ENCODE measurements at places on chromosomes 1 and 21.

- DNase-seq, result peak; percentile 57
Measured at GRCh38 chr1:157512036-157512969, 40.0 kb downstream of the FCRL5 start.

DNA sequence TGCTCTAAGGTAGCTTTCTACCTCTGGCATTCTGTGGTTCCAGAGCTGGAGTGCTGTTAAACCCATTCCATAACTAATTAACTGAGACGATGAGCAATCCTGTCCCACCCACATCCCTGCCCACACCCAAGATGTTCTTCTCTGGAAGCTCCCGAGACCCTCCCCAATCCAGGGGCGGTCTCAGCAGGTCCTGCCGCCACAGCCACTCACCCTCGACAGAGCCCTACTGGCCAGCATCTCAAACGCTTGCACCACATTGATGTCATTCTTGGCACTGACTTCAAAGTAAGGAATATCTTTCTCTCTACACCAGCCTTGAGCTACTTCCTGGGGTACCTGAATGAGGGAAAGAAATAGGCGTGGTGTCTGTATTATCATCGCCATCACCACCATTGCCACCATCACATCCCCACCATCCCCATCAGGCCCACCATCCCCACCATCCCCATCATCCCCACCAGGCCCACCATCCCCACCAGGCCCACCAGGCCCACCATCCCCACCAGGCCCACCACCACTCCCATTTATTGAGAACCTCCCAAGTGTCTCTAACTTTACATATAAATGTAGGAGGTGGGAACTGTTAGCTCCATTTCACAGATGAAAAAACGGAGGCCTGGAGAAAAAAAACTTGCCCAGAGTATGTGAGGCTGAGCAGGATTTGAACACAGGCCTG, 17.7 kb downstream of the RAB7B start:
- no peak for DNase-seq

DNA sequence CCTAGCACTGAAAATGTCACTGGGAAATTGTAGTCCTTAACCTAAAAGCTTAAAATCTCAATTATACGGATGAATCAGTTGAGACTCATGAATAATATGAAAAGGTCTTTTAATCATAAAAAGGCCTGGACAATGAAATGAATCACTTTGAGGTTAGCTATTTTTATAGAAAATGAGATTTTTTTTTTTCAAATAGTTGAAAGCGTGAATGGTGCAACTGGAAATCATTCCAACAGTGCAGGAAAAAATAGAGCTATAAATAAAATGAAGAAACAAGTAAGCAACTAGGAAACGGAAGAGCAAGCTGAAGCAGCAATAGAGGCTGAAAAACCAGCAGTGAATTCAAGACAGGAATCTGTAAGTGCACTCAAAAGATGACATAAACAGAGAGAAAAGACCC, 142.9 kb downstream of the BACH1 start:
- DNase-seq, result no peak

DNA sequence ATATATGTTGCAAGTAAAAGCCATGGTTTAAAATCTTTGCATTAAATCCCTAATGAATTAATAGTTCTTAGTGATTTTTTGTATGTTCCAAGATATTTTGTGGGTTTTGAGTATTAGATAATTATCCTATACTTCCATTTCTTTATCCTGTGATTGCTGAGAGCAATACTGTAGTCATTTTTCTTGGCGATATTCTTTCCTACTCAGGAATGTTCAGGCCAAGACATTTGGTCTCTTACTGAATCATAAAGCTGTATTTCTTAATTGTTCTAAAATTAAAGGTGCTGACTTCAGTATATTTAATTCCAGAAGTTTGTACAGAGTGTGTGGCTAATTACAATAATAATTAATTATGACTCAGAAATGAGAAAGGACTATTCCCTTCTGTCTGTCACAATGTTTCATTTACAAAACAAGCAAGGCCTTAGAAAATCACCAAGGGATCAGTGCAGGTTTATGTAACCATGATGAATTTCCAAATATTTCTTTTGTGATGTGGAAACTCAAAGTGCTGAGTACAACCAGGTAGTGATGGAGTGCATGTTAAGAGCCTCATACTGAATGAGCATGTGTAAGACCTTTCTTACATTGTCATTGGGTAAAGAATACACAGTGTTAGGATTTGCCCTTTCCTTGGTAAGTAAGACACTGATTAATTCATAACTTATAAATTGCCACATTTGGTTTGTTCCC, 161.2 kb downstream of the HMCN1 start:
- no peak for DNase-seq

DNA sequence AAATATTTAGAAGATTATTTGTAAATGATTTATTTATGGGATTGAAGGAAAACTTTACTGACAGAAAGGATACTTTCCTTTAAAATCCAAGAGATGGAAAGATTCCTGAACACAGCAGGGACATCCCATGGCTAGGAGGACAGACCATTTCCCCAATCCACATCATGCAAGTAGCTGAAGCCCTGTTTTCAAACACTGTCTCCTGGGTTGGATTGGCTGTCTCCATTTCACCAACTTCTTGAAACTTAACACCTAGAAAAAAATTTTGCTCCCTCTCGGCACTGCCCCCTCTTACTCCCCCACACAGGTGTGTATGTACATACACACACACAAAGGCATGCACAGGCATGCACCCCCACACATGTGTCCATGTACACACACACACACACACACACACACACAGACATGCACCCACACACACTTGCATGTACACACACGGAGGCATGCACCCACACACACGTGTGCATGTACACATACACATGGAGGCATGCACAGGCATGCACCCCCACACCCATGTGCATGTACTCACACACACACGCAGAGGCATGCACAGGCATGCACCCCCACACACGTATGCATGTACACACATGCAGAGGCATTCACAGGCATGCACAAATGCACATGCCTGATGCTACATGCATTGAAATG, 320.0 kb downstream of the CHRM3 start:
- DNase-seq, result no peak

DNA sequence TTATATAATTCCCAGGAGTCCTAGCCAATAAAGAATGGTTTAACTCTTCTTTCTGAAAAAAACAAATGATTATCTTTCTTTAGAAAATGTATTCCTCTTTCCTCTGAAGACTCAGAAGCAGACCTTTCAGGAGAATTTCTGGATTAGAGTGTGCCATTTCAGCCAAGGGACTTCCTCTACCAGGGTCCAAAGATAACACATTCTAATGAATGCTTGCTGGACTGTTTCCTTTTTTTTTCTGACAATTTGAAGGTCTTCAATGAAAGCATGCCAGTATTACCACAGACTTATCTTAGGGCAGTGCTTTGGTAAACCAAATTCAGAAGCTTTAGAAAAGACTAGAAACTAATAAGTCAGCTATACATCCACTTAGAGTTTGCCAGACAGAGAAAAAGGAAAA, 80.5 kb downstream of the RERE start:
- no peak for DNase-seq

- no peak for DNase-seq
Measured at GRCh38 chr1:86750530-86750929, 46.2 kb downstream of the SH3GLB1 start.

- DNase-seq, result no peak
Measured at GRCh38 chr1:205210756-205211168, 740 bp downstream of the DSTYK start.

GRCh38 chr1:214310010-214310409, 29.1 kb downstream of the SMYD2 start:
- DNase-seq, result no peak

GRCh38 chr1:110872745-110873720, at the start of gene CD53:
CD53 (plus strand) TSS chr1:110873148; CDS start chr1:110891409, 18,261 bp downstream.
- peak; percentile 56 for DNase-seq

DNA sequence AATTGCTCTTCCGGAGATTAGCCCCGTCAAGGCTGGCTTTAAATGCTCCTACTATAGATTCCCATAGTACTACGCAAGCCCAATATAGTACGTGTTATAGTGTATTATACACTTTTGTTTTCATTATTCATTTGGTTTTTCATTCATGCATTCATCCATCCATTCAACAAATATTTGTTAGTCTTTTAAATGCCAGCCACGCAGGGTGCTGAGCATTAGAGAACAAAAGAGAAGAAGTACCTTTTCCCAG, 513 bp upstream of the RAB3GAP2 start:
- no peak for DNase-seq

- no peak for DNase-seq
Measured at GRCh38 chr1:46410156-46411009, 16.3 kb downstream of the FAAH start.

GRCh38 chr1:107991371-107992066, 26.5 kb upstream of the VAV3 start:
- no peak for DNase-seq

DNA sequence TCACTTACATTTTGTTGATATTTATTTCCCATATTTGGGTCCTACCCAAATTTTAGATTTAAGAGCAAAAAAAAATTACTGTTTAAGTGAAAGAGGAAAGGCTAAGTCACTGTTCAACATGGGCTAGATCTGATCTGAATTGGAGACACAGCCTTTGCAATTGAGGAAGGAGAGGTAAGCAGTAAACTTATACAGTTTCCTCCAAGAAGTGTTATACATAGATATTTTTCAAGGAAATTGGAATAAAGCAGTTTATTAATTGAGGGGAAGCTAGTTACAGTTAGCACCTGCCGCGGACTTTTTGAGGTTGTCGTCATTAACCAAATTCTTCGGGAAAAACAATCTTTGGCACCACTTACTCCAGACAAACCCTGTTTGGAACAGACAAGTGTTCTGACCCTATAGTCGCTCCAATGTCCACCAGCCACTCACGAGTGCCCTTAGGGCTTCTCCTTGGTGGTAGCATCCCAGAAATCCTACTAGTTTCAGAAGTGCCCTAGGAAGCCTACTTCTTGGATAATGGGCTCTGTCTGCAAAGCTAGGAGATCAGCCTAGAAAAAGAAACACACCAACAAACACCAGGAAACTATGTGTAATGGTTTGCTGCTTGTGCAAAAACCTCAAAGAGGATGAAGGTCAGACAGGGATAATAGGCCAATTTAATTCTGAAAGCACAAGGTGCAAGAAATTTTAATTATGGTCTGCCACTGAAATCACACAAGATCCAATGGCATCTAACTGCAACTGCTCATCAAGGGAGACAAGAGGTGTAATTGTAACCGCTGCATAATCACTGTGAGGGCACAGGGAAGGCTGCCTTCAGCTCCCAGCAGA, 2.5 kb downstream of the WLS start:
- no peak for DNase-seq

DNA sequence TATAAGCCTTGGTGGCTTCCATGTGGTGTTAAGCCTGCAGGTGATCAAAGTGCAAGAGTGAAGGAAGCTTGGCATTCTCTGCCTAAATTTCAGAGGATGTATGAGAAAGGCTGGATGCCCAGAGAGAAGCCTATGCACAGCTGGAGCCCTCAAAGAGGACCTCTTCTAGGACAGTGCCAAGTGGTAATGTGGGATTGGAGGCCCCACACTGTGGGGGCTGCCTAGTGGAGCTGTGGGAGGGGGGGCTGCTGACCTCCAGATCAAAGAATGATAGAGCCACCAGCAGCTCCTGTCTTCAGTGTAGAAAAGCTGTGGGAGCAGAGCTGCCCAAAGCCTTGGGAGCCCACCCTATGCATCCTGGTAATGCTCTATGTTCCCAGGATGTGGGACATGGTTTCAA, 1512.7 kb upstream of the TPTE start:
- DNase-seq, result no peak

- DNase-seq, result peak; percentile 34
Measured at GRCh38 chr1:109466452-109467300, at the start of gene SYPL2. SYPL2 (plus strand) TSS chr1:109466546; CDS start chr1:109466844, 298 bp downstream.

GRCh38 chr1:65792669-65793358, at the start of gene PDE4B:
PDE4B (plus strand) TSS chr1:65792895.
- DNase-seq, result peak; percentile 26

- DNase-seq, result no peak
Measured at GRCh38 chr1:248183996-248184395, 9.4 kb downstream of the OR2M2 start.

DNA sequence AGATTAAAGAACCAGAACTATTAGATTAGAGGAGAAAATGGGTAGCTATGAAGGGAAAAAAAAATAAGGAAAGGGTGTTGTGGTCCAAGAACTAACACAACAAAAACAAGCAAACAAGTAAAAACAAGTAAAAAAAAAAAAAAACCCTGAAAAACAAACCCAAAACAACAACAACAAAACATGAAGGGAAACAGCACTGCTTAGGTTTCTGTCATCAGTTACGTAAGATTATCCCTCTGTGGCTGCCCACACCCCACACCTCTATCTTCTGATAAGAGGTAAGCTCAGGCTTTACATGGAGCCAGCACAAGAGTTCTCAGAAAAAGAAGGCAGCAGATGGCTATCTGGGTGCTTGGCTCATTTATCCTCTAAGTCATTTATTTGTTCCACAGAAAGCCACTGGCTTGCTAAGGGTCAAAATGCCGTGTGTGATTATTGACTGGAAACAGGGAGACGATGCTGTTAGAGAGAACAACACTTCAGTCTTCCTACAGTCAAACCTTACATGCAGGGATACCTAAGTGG, 57.5 kb downstream of the KIAA0319L start:
- DNase-seq, result no peak

GRCh38 chr1:25430967-25431881, 527 bp downstream of the MACO1 start:
- no peak for DNase-seq

DNA sequence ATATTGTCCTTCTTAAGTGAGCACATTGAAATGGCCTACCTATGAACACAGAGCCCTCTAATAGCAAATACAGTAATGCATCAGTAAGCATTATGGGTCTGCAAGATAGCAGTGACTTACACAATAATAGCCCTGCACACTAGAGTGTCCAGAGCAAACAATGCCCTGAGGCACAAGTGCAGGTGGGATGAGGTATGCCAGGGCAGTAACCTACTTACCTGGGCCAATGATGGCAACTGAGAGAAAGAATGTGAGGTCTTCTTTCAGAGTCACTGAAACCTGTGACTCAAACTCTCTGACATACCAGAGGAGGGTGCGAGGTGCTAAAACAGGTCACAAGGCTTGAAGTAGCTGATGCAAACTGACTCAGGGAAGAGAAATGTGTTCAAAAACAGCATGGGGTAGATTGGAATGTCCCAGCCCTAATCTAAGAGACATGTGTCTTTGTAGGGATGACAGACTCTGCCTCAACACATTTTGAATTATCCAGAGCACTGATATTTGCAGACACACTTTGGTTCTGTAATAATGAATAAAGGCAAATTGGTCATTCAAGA, 168.5 kb upstream of the RUNX1 start:
- DNase-seq, result no peak

- DNase-seq, result no peak
Measured at GRCh38 chr1:65277605-65278347, 31.6 kb upstream of the DNAJC6 start.

DNA sequence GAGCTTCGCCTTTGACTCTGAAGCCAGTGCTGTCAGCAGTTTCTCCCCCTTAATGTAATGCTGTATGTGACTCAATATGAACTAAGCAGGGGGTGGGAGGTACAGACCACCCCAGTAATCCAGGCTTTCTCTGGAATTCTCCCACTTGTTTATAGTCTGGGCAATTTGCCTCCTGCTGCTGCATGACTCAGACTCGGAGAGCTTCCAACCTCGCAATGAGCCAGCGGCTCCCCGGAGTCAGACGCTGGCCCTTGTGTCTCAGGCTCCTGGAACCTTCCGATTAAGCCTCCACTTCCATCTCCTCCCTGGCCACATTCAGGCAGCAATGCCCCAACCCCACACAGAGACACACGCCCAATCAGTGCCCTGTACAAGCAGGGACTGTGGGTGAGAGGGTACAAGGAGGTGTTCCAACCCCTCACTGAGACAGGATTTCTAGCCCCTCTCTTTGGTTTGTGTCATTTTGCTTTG, 471.7 kb upstream of the VAMP3 start:
- no peak for DNase-seq

Data from GM10248 (cell line).